ENCODE measurements at places on chromosomes 11 and 22. TPM values are rescaled to one million over a fixed set of nuclear protein-coding genes. Genes with fewer than 3 reads are reported as not detected.

LRRC4C gene
- not detected for total RNA-seq

HBG2 gene
- total RNA-seq, result not detected

IFITM10 gene
- total RNA-seq, result 0.29 TPM

CADM1 gene
- 1.5 TPM for total RNA-seq

GPHA2 gene
- not detected for total RNA-seq

SLCO2B1 gene
- not detected for total RNA-seq

MMP27 gene
- total RNA-seq, result not detected

MUC5B gene
- total RNA-seq, result not detected

VWA5A gene
- 6.9 TPM for total RNA-seq

ENTHD1 gene
- total RNA-seq, result 0.95 TPM

MRGPRX3 gene
- total RNA-seq, result not detected

PATE4 gene
- not detected for total RNA-seq

PLAAT3 gene
- total RNA-seq, result 10.4 TPM

PKNOX2 gene
- not detected for total RNA-seq

LIPT2 gene
- total RNA-seq, result 3.0 TPM

MISFA gene
- total RNA-seq, result 2.2 TPM

SCGB1C1 gene
- not detected for total RNA-seq

SMC1B gene
- total RNA-seq, result 1.1 TPM

GTSE1 gene
- total RNA-seq, result 42.6 TPM

SHISA8 gene
- total RNA-seq, result 0.97 TPM

F2 gene
- total RNA-seq, result 0.29 TPM

DEUP1 gene
- not detected for total RNA-seq

PIH1D2 gene
- 0.56 TPM for total RNA-seq

LDHAL6A gene
- not detected for total RNA-seq

TRIM29 gene
- not detected for total RNA-seq

KMT5B gene
- 18.5 TPM for total RNA-seq

GNAZ gene
- 1.6 TPM for total RNA-seq

SYT13 gene
- total RNA-seq, result not detected

LIF gene
- 189 TPM for total RNA-seq

OR5AS1 gene
- not detected for total RNA-seq

ANO1 gene
- not detected for total RNA-seq

ADM gene
- 3.5 TPM for total RNA-seq

OR51I1 gene
- total RNA-seq, result not detected

TRIM49B gene
- total RNA-seq, result not detected

EFCAB6 gene
- total RNA-seq, result 0.27 TPM

TENM4 gene
- not detected for total RNA-seq

C11orf86 gene
- not detected for total RNA-seq

NKAPD1 gene
- total RNA-seq, result 19.4 TPM

SHISAL1 gene
- not detected for total RNA-seq
